ENCODE measurements at places on chromosomes 1 and 21.

DNA sequence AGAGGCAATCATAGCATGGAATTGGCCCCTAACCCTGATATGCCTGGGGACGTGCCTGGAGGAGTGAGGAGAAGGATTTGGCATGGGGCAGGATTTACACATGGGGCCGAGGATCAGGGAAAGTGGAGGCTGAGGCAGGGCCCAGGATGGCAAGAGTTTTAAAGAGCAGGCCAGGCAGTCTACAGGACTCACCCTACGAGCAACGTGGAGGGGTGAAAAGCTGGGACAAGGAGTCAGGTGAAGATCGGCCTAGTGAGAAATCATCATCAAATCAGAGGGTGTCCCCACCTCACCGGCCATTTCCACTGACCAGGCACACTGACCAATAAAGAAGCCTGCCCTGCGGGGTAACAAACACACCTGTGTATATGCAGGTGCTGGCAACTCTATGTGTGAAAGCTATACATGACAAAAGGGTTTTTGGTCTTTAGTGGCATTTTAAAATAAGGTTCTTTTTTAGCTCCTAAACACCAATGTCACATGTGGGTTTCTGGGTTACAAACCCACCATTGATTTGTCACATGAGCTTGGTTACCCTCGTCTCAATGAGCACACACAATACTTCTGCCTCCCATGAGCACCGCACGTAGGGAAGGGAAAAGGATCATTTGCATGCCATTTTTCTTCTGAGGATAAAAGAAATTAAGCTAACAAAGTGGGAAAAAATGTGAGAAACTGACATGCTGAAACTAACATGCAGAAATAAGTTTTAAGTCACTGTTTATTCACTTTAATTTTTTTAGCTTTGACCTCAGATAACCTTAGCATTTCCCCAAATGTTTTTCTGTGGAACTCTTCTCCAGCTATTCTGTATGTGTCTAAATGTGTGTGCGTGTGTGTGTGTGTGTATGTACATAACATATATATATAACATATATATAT is 168.1 kb upstream of the EDN2 start:
- DNase-seq: no peak

DNA sequence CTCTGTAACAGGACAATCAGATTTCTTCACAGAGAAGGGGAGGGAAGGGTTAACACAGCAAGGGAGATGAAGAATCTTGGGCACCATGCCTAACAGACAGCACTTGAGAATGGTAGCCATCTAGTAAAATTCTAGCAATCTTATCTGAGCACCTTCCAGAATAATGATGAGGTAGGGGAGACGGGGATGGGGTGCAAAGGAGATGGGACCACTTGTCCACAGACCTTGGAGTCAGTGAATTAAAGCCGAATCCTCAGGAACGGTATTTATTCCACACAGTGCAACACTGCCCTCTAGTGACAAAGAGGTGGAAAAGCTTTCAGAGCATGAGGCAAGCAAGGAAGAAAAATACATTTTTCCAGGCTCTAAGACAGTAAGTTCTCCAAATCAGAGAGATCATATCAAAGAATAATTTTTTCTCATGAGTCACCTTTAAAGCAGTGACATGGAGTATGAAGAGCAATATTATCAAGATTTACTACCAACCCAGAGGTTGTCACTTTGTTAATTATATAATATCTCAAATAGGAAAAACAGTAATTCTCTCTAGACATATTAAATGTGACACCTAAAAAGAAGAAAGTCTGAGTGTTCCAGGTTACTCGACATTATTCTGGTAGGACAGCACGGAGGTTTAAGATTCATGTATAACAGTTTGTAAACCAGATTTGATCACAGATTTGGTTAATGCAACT is 43.3 kb upstream of the LPAR3 start:
- peak; percentile 69 for DNase-seq

- DNase-seq: peak; percentile 10
Observed at GRCh38 chr1:245332513-245332912, 177.7 kb downstream of the KIF26B start.

DNA sequence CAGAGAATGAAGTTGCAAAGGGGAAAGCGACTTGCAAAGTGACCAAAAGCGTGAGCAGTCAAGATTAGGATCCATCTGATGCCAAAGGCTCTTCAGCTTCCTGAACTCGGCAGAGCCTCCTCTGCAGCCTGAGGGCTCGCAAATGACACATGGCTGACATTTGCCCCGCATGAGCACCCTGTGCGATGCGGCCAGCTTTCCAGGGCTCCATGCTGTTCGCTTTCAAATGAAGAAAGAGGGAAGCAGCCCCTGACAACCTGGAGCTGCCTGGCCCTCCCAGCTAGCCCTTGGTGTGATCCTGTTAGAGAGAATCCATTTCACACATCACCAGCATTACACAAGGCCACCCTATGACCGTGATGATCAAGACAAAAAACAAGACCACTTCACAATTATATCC is 20.2 kb upstream of the FAM131C start:
- no peak for DNase-seq

DNA sequence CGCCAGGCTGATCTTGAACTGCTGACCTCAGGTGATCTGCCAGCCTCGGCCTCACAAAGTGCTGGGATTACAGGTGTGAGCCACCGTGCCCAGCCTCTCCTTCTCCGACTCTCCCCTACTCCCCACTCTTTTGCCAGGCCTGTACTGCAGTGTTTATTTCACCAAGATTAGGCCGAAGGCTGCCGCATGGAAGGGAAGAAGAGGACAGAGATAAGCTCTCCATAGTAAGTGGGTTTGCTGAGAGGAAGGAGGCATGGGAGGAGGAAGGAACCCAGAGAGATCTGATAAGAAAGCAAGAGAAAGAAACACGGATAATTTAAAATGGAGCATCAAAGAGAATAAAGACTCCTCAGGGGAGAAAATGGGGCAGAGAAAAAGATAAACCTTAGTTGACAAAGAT is 8.7 kb downstream of the PTCH2 start:
- no peak for DNase-seq

DNA sequence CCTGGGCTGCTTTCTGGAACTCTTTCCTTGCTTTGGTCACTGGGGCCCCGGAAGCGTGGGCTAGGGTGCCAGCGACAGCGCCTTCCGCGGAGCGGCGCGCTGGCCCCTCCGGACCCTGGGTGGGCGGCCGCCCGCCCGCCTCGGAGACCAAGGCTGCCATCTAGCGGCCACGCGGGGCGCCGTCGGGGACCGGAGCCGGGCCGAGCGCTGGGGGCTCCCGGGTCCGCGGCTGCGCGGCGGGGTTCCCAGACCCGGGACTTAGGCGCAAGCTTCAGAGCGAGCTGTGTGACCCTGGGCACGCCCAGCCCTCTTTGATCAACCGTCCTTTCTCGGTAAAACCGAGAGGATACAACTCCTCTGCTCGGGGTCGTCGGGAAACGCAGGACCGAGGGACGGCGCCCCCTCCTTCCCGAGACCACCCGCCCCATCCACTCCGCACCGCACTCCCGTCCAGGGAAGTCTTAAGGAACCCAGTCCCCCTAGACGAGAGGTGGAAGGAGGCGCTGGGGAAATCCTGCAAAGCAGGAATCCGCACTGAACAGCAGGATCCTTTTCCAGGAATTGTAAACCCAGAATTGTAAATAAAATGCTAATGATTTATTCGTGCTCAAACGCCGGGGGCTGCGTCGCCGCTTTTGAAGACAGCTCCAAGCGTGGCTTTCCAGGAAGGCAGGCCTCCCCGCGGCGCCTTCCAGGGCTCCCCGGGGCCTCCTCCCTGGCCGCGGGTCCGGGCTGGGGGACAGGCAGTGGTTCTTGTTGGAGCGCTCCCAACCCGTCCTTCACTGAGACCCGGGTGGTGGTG is 41.2 kb downstream of the RRAGC start:
- no peak for DNase-seq

DNA sequence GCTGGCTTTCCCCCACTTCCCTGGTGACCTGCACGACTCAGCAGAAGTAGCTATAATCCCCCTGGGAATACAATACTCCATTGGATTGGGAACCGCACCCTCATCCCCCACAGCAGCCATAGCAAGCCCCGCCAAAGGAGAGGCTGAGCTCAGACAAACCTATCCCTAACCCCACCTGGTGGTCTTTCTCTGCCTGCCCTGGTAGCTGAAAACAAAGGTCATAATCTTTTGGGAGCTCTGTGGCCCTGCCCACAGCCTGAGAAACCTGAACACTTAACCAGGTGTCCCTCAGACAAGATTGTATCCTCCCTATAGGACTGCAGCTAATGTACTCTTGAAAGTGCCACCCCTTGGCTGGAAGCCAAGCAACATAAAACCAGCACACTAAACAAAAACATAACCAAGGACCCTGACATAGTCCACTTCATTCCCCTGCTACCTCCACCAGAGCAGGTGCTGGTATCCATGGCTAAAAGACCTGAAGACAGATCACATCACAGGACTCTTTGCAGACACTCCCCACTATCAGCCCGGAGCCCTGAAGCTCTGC is 71.6 kb upstream of the RUNX1 start:
- no peak for DNase-seq

All from fibroblast of skin of scalp (primary cell).